ENCODE measurements at places on chromosomes 3 and 15.

- DNase-seq = no peak
Measured at GRCh38 chr15:88992216-88992615, 79.0 kb upstream of the MFGE8 start.

DNA sequence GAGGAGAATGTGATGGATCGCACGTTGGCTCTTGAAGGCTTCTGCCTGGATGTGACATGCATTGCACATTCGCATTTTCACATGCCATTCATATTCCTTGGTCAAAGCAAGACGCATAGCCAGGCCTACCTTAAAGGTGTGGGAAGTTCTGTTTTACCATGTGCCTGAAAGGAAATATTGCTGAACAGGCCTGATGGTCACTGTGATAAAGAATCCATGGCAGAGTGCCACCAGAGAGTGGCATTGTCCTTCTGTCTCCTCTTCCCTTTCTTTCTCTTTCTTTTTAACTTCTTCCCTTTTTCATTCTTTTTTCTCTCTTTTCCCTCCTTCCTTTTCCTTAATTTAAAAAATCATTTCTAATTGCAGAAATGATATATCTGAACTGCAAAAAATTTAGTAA is 15.9 kb upstream of the MITF start:
- no peak for DNase-seq

- no peak for DNase-seq
Measured at GRCh38 chr15:51585986-51586385, 36.6 kb downstream of the DMXL2 start.

GRCh38 chr3:16448639-16449070 is 64.8 kb downstream of the RFTN1 start:
- no peak for DNase-seq

DNA sequence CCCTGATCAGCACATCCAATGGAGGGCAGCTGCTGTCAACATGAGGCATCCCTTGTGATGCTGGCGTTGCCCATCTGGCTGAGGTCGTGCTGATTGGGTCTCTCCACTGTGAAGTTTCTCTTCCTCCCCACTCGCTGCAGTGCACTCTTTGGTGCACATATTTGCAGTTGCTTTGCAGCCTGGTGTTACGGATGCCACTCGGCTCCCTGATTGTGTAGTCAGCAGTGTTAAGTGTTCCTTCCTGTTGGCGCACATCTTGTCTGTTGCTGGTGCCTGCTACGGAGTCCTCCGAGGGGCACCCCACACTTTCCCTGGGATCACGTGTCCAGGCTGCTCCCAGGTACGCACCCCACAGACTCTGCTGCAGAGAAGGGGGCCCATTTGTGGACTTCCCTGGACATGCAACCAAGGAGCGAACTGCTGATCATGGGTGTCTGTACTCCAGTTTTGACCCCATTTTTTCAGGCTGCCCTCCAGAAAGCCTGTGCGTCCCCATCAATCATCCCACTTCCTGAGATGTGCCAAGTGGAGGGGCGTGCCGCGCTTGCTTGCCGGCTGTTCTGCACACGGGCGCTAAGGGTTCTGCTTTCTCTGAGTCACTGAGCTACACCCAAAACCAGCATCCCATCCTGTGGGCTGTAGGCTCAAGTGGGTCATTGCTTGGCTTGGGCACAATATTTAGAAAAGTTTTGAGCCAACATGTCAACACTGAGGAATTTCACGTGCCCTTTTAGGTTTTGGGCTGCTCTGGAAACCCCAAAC is 98.6 kb downstream of the FBLN2 start:
- DNase-seq = no peak

DNA sequence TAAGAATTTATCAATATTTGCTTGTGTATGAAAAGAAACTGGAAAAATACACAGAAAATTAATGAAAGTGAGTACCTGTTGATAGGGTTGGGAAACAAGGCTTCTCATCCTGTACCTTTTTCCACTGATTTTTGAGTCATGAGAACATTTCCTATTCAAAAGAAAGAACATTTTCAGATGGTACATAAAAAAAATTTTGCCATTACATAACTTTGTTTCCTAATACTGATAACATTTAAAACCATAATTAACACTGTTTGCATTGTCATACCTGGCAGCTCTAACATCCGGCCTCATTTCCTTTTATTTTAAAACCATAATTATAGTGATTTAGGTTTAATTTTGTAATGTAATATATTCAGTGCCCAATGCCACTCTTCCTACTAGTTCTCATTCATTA is 11.7 kb downstream of the NKTR start:
- DNase-seq = no peak

DNA sequence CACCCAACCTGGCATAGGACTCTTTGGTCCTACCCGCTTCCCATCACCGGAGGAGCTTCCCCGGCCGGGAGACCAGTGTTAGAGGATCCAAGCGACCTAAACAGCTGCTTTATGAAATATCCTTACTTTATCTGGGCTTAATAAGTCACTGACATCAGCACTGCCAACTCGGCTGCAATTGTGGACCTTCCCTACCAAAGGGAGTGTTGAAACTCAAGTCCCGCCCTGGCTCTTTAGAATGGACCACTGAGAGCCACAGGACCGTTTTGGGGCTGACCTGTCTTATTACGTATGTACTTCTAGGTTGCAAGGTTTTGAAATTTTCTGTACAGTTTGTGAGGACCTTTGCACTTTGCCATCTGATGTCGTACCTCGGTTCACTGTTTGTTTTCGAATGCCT is 761.2 kb upstream of the LMCD1 start:
- no peak for DNase-seq

DNA sequence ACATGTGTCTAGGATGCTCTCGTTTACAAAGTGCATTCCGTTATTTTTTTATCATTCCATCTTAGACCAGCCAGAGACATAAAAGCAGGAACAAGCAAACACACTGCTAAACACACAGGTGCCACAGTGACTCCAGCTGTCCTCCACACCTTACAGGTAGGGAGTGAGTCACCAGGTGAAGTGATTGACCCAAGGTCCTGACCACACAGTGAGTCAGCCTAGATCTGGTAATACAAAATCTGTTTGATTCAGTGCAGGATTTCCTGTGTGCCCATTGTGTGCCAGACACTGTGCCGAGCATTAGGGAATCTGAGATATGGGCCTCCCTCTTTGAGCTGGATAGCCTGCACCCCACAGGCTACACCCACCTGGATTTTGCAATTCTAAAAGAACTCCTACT is 16.7 kb upstream of the BFSP2 start:
- DNase-seq = no peak

GRCh38 chr3:45010811-45011333 is 15.2 kb upstream of the CLEC3B start:
- DNase-seq = no peak

GRCh38 chr3:182023843-182024242 is 312.1 kb downstream of the SOX2 start:
- no peak for DNase-seq

- peak; percentile 47 for DNase-seq
Measured at GRCh38 chr3:20080956-20081554, 40.8 kb downstream of the KAT2B start.

DNA sequence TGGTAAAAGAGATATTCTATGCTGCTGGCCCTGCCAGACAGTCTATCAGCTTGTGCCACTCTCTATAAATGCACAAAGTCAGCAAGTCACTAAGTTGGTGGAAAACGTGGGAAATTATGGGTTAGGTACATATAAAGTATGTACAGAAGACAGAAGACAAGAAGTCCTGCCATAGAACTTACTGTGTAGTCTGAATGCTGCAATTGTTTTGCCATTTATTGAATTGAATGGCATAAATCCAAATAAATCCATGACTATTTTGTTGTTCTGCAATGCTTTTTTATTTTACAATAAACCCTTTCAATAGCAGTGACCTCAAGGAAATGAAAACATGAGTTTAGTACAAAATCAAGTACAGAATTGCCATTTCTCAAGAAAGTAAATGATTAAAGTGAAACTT is 34.1 kb upstream of the TM4SF1 start:
- no peak for DNase-seq

GRCh38 chr3:136409549-136409948 is 159.4 kb downstream of the PCCB start:
- DNase-seq = no peak

DNA sequence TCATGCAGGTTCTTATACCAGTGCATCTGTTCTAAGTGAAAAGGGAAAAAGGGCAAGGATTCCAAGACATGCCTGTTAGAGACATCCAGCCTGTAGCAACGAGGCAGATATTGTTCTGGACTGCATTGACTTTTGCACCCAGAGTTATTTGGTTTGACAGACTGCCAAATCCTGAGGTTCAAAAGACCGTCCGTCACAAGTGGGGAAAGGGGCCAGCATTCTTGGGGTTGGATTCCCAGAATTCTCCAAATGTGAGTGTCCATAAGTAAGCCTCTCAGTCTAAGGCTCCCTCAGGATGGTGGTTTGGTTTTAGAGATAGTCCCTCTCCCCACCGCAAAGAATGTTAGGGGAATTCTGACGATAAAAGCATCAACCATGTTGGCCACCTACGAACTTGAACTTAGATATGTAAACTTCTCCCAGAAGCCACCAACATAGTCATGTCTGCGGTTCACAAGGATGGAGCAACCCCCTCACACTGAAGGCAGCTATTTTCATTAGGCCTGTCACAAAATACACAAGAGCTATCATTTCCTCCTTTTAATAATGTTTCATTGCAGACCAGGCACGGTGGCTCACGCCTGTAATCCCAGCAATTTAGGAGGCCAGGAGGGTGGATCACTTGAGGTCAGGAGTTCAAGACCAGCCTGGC is 13.6 kb upstream of the LACTB start:
- DNase-seq = no peak

- DNase-seq = peak; percentile 15
Measured at GRCh38 chr3:159616234-159616825, 372.3 kb upstream of the IL12A start.

- DNase-seq = no peak
Measured at GRCh38 chr3:43755516-43756200, 64.9 kb downstream of the ABHD5 start.

DNA sequence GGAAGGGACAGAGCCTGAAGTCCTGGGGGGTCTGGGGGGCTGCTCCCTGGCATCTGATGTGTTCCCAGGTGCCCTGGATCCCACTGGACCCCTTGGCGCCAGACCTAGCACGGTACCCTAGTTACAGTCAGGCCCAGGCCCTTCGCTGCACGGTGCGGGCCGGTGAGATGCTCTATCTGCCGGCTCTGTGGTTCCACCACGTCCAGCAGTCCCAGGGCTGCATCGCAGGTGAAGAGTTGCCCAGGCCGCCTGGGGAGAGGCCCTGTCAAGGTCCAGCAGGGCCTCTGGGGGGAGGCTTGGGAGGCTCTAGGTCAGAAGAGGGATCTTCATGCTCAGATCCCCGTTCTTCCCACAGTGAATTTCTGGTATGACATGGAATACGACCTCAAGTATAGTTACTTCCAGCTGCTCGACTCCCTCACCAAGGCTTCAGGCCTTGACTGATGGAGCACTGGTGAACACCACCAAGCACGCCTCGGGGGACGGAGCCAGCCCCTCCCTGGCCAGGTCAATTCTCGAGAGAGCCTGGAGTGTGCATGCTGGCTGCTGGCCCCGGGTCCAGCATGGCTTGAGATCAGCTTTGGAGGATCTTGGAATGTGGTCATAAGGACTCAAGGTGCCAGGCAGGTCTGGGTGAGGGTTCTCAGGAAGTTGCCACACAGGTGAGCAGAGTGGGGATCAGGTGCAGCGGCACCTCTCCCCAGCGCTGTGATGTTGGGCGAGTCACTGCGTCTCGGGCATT is 1.8 kb upstream of the PLA2G4B start:
- no peak for DNase-seq

- no peak for DNase-seq
Measured at GRCh38 chr3:53081318-53081717, 35.4 kb upstream of the SFMBT1 start.

GRCh38 chr15:36208868-36209582 is 370.4 kb upstream of the CDIN1 start:
- DNase-seq = no peak

DNA sequence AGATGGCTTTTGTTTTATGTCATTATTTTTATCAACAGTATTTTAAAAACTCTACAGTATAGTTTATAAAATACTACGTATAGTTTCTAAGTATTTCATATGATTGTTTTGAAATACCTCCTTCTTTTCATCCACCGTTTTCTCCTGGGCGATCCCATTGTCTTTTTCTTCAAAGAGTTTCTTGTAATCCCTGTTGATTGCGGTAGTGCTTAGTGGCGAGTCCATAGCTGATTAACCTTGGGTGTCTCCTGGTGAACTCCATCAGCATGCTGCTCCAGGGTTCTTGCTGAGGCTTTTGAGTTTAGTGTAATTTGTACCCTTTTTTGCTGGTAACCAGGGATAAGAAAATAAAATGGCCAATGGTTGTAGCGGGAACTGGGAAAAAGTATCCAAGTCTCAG is 3.6 kb downstream of the PIAS1 start:
- no peak for DNase-seq

GRCh38 chr15:82768414-82769054 is 37.3 kb downstream of the FSD2 start:
- no peak for DNase-seq

DNA sequence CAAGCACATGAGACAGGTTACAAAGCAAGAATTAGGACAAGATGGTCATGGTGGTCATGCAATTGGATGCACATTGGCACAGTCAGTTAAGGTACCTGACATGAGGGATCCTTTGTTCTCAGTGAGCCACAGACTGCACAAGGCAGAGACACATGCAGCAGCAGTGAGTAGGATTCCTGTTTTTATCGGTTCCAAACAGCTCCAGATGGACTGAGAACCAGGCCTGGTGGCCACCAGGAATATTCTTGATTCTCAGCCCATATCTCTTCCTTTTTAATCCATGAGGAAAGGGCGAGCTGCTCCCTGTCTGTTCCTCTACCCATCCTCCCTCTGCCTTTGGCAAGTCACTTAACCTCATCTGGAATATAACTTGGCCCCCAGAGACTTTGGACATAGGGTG is 410.8 kb downstream of the GAP43 start:
- no peak for DNase-seq

DNA sequence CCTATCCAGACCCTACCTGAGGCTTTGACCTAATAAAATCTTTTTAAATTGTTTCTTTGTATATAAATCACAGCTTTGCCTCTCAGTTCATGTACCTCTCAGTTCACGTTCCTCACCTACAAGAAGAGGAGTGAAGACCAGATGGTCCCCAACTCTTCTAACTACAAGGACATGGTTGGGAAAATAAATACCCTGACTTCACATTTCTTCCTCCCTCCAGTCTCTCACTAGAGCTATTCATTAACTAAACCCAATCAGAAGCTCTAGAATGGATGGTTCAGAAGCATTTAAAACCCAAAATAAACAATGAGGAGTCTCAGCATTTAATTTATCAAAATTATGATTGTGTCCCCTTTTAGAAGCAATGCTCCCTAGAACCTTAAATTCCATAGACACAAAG is 97.3 kb upstream of the AGTR1 start:
- DNase-seq = no peak
